Activated CD8-positive, alpha-beta memory T cell treated with anti-CD3 and anti-CD28 coated beads for 48 hours (primary cell): ENCODE measurements at places on chromosomes 6 and 20.

DNA sequence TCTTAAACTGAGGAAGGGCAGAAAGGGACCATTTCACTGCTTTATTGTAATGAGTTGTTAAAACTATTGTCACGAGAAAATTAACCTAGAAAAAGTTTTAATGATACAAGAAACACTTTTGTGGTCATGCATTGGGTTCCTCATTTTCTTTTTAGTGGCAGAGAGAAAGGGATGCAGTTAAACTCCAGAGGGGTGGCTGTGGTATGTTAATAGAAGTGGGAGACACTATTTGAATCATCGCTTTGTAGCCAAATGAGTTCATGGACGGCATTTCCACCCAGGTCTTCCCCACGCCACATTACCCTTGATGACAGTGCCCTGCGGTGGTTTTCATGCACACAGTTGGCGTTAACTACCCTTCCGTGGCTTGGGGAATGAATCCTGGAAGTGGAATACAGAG is 235.6 kb downstream of the PLCB1 start:
- DNase-seq = no peak

- DNase-seq = no peak
These were observed 174.6 kb downstream of the CLIC5 start for GRCh38 chr6:45841062-45841461.

GRCh38 chr6:43228951-43229802 is at the start of gene DNPH1:
Gene DNPH1 (minus strand): TSS chr6:43229481. CDS start chr6:43229456, 25 bp downstream.
- peak; percentile 76 for DNase-seq

DNA sequence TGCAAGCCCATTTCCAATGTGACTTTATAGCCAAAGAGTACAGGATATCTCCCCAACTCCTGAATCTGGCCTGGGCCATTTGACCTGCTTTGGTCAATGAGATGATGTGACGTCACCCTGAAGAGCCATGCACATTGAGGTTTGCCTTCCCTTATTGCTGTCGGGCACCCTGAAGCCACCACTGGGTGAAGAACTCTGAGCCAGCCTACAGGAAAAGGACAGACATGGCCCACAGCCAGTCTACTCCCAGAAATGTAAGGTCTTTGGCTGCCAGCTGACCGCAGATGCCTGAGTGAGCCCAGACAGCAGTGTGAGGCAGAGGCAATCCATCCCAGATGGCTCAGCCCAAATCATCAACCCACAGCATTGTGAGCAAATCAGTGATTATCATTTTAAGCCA is 3.7 kb upstream of the SYNDIG1 start:
- no peak for DNase-seq

DNA sequence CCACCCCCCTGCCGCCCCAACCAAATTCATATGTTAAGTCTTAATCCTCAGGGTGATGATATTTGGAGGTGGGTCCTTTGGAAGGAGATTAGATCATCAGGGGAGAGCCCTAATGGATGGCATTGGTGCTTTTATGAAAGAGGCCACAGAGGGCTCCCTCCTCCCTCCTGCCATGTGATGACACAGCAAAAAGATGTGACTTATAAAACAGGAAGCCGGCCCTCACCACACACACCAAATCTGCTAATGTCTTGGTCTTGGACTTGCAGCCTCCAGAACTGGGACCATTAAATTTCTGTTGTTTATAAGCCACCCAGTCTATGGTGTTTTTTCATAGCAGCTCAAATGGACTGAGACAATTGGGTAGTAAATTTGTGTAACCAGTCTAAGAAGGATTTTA is 176.3 kb downstream of the ADGRG6 start:
- no peak for DNase-seq

GRCh38 chr20:8039042-8039441 is 19.5 kb upstream of the TMX4 start:
- no peak for DNase-seq
